ENCODE measurements at places on chromosomes 5 and 9. TPM values are rescaled to one million over a fixed set of nuclear protein-coding genes. Genes with fewer than 3 reads are reported as not detected.

Gene GABRA1
- total RNA-seq: not detected

Gene NKD2
- 0.29 TPM for total RNA-seq

Gene PCDHGB7
- 15.7 TPM for total RNA-seq

Gene AGXT2
- total RNA-seq: not detected

Gene PDE8B
- total RNA-seq: 0.10 TPM

Gene PCDHA9
- total RNA-seq: under 0.01 TPM

Gene UHRF2
- total RNA-seq: 99.3 TPM

Gene MAMDC2
- 8.5 TPM for total RNA-seq

Gene NTRK2
- 0.10 TPM for total RNA-seq

Gene MGAT4B
- 174 TPM for total RNA-seq

Gene BSPRY
- not detected for total RNA-seq

Data from vein endothelial cell (primary cell).